ENCODE measurements at places on chromosomes 1 and 21.

GRCh38 chr1:201715801-201716741, 112.9 kb upstream of the IPO9 start:
- no peak for DNase-seq

GRCh38 chr1:183837062-183837461, 32.1 kb downstream of the RGL1 start:
- no peak for DNase-seq

- DNase-seq = no peak
Measured at GRCh38 chr1:23927097-23927496, 13.9 kb upstream of the CNR2 start.

DNA sequence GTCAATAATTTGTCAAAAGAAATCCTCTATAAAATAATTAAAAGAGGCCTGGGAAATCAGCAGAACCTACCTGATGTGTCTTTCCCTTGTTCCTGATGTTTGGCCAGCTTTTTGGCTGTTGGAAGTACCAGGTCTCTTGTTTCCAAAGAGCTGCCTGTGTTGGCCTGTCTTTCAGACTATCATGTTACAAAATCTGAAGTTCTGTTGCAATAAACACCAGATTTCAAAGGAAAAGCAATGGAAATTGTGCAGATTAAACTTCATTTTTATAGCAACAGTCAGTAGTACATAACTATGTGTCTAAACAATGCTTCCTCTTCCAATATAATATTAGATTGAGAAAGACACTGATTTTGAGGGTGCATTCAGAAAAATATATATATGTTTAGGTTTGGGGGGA, 647.2 kb upstream of the CXADR start:
- no peak for DNase-seq

- DNase-seq = no peak
Measured at GRCh38 chr1:66576645-66577044, 42.7 kb downstream of the SGIP1 start.

DNA sequence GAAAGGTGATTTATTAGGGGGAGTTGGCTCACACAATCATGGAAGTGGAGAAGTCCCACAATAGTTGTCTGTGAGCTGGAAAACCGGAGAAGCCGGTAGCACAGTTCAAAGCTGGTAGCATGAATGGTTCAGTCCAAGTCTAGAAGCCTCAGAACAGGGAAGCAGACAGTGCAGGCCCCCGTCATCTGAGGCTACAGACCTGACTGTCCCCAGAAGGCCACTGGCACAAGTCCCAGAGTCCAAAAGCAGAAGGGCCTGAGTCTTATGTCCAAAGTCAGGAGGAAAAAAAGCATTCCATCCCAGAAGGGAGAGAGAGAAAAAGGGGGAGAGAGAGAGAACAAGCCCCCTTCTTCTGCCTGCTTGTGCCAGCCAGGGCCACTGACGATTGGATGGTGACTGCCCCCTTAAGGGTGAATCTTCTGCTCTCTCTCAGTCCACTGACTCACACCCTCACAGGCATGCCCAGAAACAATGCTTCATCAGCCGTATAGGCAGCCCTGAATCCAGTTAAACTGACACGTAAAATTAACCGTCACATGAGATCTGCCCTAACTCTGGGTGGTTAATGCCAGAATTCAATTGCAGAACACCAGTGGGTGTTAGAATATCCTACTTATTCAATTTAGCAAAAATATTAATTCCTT, 49.3 kb upstream of the POU2F1 start:
- no peak for DNase-seq

- no peak for DNase-seq
Measured at GRCh38 chr1:30660241-30660640, 63.1 kb downstream of the MATN1 start.

DNA sequence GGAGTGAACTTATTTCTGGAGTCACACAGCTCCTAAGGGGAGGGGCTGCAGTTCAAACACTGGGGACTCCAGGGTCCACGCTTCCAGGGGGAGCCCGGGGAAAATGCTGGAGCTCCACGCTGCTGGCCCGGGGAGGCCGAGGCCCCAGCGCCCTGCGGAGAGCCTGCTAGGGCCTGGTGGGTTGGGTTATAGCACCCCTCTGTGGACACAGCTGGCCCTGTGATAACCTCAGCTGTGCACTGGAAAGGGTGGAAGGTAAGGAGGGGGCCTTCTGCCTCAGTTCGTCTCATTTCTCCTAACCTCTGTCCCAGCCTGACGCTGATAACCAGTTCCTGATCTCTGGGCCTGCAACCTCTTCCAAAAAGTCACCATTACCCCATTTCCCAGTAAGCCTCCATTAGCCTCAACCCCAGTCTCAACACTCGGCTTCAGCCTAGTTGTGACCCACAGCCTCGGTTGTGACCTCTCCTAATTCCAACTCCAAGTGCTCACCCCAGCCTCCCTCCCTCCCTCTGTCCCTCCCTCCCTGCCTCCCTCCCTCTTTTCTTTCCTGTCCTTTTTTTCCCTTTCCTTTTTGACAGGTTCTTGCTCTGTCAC, 7.1 kb downstream of the NBL1 start:
- DNase-seq = no peak
